ENCODE measurements at places on chromosomes 1 and 21. TPM values are rescaled to one million over a fixed set of nuclear protein-coding genes. Genes with fewer than 3 reads are reported as not detected.

Gene PFKFB2
- 4.3 TPM for total RNA-seq

Gene E2F2
- total RNA-seq = 0.11 TPM

Gene TP73
- total RNA-seq = not detected

GRCh38 chr1:229454056-229454455 is 20.2 kb upstream of the ACTA1 start:
- no peak for DNase-seq

Gene FMN2
- total RNA-seq = 1.3 TPM

Measured in esophagus muscularis mucosa (tissue), 4 donors.